NCI-H1694 (cell line): ENCODE measurements at places on chromosomes 3 and 15.

GRCh38 chr3:195208183-195208582 lies 62.8 kb downstream of the XXYLT1 start:
- no peak for DNase-seq

- DNase-seq = no peak
Measured at GRCh38 chr3:126187920-126188319, 7.5 kb upstream of the ALDH1L1 start.

GRCh38 chr15:94875550-94875949 lies 644.2 kb downstream of the MCTP2 start:
- DNase-seq = no peak

DNA sequence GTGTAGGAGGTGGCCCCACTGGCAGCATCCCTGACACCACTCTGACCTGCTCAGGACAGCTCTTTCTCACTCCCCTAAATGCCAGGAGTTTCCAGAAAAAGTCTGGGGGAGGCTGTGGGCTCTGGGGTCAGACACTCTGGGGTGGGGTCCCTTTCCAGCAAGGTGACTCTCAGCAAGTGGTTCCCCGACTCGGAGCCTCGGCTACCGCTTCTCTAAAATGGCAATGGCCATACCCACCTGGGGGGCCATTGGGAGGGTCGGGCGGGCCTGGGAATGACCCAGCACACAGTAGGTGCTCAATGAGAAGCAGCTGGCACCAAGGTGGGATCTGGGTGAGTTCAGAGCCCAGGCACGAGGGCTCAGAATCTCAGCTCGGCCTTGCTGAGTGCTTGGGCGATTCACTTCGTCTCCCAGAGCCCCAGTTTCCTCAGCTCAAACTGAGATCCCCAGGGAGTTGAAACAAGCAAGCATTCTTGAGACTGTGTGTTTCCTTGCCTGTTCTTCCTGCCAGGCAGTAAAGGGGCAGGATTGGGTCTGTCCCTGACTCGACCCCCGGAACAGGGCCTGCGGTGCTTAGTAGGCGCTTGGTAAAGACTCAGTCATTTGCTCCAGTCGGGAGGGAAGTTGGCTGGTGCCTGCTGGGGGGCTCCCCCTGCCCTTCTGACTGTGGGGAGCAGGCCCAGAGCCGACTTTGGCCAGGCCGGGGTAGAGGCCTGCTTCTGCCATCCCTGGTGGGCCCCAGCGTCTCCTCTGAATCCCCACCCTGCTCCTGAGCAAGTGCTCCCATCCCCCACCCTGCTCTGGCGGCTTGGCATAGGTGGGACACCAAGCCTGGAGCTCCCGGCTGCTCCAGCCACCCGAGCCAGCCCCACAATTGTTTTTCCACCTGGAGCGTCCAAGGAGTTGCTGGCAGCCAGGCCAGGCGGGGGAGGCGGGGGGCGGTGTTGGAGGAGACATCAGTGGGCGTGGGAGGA lies 32.9 kb upstream of the FBLN2 start:
- no peak for DNase-seq

DNA sequence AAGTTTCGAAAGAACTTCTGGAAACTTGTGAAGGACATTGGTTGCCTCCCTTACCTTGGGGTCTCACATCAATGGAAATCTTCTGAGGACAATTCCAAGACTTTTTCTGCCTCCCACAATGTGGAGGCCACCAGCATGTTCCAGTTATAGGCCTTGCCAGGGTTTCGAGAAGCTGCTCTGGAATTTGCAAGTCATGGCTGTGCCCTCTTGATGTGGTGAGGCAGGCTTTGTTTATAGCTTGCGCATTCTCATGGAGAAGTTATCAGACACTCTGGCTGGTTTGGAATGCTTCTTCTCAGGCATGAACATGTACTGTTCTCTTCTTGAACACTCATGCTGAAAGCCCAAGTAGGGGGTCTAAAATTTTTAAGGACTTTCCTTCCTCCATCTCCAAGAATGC lies 4.1 kb downstream of the CXCR6 start:
- no peak for DNase-seq

DNA sequence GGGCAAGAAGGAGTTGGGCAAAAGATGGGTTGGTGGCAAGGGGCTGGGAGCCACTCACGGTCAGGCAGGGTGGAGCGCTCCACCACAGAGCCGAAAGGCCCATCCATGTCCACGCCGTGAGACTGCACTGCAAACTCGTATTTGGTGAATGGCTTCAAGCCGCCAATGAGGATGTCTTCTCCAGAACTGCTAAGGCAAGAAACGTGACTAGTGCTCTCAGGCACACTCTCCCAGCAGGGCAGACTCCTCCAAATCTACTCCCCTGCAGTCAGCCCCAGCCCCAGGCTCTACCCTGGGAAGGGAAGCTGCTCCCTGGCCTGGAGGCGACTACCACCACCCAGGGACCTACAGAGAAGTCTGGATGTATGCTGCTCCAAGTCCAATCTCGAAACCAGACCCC lies 11.4 kb upstream of the IGDCC3 start:
- DNase-seq = no peak

- DNase-seq = no peak
Measured at GRCh38 chr3:75983111-75983510, 197.8 kb upstream of the ZNF717 start.

GRCh38 chr3:45516829-45517228 lies 77.7 kb upstream of the LIMD1 start:
- DNase-seq = no peak

- no peak for DNase-seq
Measured at GRCh38 chr3:95048564-95048963, 985.7 kb downstream of the NSUN3 start.

- DNase-seq = no peak
Measured at GRCh38 chr3:36677331-36678007, 86.9 kb downstream of the DCLK3 start.

DNA sequence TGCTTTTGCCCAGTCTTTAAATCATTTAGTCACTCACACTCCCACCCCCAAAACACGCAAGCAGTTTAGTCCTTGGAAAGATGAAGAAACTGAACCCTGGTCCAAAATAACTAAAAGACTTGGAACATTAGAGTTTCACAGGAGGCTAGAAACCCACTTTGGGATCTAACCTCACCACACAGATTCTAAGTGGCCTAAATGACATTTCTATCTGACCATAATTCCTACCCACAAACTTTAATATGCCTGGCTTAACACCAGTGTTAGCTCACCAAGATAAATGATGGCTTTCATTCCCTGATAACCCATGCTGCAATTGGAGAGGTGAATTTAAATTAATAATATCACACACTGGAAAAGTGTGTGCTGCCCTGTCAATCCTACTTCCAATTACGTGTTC lies 295.3 kb upstream of the UBE2E2 start:
- no peak for DNase-seq

DNA sequence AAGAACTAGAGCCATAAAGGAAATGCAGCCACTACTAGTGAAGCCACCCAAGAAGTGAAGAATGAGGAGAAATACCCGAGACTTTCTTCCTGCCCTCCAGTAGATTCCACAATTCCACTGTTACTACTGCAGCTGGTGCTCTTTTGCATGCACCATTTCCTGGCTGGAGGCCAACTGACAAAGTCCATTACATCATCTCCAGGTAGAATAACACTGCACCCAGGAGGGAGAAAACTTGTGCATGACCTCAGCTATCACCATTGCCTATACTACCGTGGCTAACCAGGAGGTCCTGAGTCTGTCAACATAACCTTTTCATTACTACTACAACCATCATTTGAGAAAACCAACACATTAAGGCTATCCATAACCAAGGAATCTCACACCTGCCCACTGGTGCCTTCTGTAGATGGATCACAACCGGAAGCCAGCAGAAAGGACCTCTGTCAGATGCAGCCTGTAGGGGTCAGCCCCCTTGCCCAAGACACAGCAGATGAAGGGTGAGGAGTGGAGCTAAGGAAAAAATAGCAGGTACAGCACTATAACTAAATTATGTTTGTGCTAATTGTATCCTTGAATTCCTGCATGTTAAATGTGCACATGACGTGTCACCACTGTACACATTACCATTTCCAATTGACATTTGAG lies 200.8 kb upstream of the C2CD4B start:
- DNase-seq = no peak

DNA sequence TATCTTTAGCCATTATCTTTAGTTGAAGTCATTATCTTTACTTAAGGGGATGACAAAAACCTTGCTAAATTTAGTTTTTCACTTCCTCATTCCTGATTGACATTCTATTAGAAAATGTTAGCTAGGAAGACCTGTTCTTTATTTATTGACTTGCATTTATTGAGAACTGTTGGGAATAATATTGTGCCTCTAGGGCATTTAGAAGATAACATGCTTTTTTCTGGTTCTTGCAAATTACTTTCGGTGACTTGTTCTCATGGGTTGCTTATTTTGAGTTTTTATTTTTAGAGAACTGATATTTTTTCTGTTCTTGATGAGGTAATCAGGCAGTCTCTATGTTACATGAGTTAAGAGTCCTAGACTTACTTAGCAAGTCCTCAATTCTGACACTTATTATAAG lies 48.3 kb upstream of the CTDSPL start:
- no peak for DNase-seq

DNA sequence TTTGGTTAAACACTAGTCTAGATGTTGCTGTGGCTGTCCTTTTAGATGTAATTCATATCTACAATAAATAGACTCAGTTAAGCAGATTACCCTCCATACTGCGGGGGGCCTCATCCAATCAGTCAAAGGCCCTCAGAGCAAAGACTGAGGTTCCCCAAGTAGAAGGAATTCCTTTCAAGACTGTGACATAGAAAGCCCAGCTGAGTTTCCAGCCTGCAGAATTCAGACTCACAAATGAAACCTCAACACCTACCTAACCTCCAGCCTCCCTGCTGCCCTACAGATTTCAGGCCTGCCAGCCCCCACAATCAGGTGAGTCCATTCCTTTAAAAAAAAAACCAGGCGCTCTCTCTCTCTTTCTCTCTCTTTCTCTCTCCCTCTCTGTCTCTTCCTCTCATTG lies 73.6 kb upstream of the NSMCE3 start:
- DNase-seq = no peak

GRCh38 chr15:61226361-61227256 lies 2.5 kb downstream of the RORA start:
- no peak for DNase-seq
